ENCODE measurements at places on chromosomes 2 and 18. TPM values are rescaled to one million over a fixed set of nuclear protein-coding genes. Genes with fewer than 3 reads are reported as not detected.

DNA sequence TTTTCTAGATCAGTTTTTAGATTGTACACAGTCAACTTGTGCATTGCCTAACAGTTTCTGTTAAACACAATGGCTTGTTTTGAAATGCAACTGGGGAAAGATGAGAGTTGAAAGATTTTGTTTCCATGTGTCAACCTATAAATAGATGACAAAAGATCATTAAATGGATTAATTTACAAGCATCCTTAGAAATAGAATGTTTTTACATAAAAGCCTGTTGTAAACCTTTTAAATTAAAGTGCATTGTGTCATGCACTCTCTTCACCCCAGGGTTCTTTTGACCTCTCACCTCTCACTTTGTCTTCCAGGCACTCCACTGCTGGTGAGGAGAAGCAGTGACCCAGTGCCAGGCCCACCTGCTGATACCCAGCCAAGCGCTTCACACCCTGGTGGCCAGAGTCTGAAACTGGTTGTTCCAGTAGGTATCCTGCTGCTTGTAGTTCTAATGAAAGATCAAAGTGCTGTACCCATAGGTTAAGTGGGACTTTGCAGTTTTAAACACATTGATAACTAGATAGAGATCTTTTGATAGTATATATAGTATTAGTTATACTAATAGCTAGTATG is 502.1 kb downstream of the PARD3B start:
- no peak for DNase-seq

DNA sequence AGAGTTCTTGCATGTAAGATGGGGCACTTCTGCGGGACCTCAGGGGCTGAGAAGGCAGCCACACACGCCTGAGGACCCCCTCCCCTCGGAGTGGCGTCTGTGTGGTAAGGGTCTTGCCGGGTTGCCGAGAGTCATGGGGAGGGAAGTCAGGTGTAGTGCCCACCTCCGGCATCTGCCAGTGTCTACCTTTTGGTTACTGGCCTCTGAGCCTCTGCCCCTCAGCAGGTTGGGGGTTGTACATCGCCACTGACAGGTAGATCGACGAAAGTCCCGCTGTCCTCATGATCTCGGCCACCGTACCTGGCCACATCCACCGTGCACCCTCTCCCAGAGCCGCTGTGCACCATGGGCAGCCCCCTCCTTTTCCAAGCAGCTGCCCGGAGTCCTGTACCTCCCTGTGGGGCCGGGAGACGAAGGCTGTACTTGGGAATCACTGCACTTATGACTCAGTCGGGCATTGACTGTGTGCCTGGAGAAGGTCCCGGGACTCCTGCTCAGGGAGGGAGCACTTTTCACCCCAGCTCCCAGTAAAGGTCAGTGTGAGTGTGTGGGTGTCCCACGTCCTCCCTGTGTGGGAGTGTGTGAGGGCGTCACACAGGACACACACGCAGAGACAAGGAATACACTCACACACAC is 332.4 kb upstream of the MYT1L start:
- no peak for DNase-seq

The MAP3K19 gene
- not detected for polyA plus RNA-seq

The MTA3 gene
- 27.7 TPM for polyA plus RNA-seq

DNA sequence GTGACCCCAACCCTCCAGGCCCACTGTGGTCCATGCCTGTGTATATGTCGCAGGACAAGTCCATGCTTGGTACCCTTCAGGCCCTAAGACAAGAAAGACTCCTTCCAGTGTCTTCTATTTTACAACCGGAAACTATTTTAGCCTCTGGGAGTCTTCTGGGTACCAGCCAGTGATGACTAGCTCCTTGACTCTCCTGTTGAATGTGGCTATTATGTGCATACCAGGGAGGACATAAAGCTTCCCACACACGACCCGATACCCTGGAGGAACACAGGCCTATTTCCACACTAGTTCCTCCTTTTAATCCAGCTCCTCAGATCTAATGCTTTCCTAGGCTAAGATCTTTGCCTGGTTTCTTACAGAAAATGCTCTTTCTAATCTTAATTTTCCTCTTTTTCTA is 178.1 kb downstream of the NCKAP5 start:
- DNase-seq: no peak

GRCh38 chr2:40178171-40178778 is 273.6 kb downstream of the SLC8A1 start:
- DNase-seq: no peak

DNA sequence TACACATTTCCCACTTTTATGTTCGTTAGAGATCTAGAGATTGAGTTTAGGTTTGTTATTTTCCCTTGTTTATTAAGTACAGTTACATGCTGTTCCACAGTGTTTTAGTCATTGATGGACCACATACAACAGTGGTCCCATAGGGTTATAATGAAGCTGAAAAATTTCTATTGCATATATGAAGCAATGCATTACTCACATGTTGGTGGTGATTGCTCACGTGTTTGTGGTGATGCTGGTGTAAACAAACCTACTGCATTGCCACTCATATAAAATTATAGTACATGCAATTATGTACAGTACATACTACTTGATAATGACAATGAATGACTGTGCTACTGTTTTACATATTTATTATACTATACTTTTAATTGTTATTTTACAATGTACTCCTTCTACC is 51.0 kb upstream of the NXPH2 start:
- DNase-seq: no peak

The RSAD2 gene
- 4.3 TPM for polyA plus RNA-seq

The OTOS gene
- polyA plus RNA-seq: 1.5 TPM

GRCh38 chr18:32373995-32374394 is 96.7 kb downstream of the GAREM1 start:
- DNase-seq: no peak

DNA sequence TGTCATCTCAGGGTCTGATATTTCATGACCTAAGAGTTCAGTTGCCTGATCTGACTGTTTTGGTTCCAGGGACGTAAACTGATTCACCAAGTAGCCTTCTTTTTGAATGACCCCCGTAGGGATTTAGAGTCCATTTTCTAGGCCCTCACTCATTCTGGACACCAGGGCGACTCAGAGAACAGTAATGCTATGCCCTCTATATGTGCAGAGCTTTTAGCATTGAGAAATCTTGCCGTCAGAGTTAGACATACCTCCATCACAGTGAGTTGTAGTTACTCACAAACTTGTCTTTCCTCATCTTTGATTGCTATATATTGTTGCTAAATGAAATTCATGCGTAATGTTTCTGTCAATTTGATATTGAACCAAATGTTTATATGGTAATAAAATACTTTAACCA is 92.3 kb downstream of the OSBPL6 start:
- DNase-seq: no peak

GRCh38 chr2:240418311-240418710 is 17.2 kb upstream of the GPC1 start:
- DNase-seq: peak; percentile 5

- no peak for DNase-seq
These were observed 35.5 kb downstream of the ITGA6 start for GRCh38 chr2:172462849-172463381.
